ENCODE measurements at places on chromosomes 16 and 17. TPM values are rescaled to one million over a fixed set of nuclear protein-coding genes. Genes with fewer than 3 reads are reported as not detected.

The KRT12 gene
- total RNA-seq, result not detected

The ZG16 gene
- total RNA-seq, result not detected

The CES5A gene
- not detected for total RNA-seq

The KRTAP1-5 gene
- total RNA-seq, result not detected

The KIF2B gene
- not detected for total RNA-seq

The C16orf87 gene
- total RNA-seq, result 5.6 TPM

The DHRS7C gene
- total RNA-seq, result not detected

The GFER gene
- 11.9 TPM for total RNA-seq

The ZNF688 gene
- 6.2 TPM for total RNA-seq

The GAS7 gene
- 0.10 TPM for total RNA-seq

The FBXW10 gene
- not detected for total RNA-seq

The RND2 gene
- total RNA-seq, result 0.10 TPM

The BCL6B gene
- total RNA-seq, result 175 TPM

The CNTNAP4 gene
- not detected for total RNA-seq

The RNF222 gene
- total RNA-seq, result not detected

The RHOT2 gene
- total RNA-seq, result 53.2 TPM

The DNASE1L2 gene
- total RNA-seq, result 0.65 TPM

The BIRC5 gene
- total RNA-seq, result 38.8 TPM

The TAC4 gene
- total RNA-seq, result not detected

The RPL26 gene
- 3,164 TPM for total RNA-seq

The PRM2 gene
- total RNA-seq, result not detected

The SDR42E2 gene
- not detected for total RNA-seq

The ZNF469 gene
- total RNA-seq, result 5.8 TPM

The FDXR gene
- total RNA-seq, result 40.4 TPM

The SLC12A3 gene
- total RNA-seq, result not detected

The HAS3 gene
- 1.8 TPM for total RNA-seq

The ABCA8 gene
- 1.4 TPM for total RNA-seq

The KRTAP3-2 gene
- not detected for total RNA-seq

The BMERB1 gene
- 20.3 TPM for total RNA-seq

The BLTP2 gene
- total RNA-seq, result 187 TPM

The PRSS53 gene
- total RNA-seq, result 1.3 TPM

The ARHGAP23 gene
- 66.9 TPM for total RNA-seq

The MYH13 gene
- not detected for total RNA-seq

The GP1BA gene
- total RNA-seq, result not detected
